ENCODE measurements at places on chromosomes 2 and 18.

DNA sequence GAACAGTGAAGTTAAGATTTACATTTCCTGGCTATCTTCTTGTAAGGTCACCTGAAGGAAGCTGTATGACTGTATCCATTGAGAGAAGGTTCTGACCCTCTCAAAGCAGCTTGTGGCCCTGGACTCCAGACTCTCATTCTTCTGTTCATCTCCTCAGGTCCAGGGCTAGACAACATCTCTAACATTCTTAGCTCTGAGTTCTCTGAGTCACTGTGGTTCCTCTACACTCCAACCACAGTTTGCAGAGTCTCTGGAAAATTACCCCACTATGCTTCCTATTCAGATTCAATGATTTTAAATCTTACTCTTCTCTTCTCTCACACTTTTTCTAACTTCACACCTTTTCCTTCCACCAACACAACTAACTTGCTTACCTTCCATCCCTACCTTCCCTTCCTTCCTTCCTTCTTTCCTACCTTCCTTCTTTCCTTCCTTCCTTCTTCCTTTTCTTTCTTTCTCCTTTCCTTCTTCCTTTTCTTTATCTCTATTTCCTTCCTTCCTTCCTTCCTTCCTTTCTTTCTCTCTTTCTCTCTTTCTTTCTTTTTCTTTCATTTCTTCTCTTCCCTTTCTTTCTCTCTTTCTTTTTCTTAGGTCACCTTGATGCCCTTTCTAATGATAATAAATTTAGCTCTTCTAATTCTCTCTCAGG is 824.3 kb upstream of the ZEB2 start:
- DNase-seq = no peak

DNA sequence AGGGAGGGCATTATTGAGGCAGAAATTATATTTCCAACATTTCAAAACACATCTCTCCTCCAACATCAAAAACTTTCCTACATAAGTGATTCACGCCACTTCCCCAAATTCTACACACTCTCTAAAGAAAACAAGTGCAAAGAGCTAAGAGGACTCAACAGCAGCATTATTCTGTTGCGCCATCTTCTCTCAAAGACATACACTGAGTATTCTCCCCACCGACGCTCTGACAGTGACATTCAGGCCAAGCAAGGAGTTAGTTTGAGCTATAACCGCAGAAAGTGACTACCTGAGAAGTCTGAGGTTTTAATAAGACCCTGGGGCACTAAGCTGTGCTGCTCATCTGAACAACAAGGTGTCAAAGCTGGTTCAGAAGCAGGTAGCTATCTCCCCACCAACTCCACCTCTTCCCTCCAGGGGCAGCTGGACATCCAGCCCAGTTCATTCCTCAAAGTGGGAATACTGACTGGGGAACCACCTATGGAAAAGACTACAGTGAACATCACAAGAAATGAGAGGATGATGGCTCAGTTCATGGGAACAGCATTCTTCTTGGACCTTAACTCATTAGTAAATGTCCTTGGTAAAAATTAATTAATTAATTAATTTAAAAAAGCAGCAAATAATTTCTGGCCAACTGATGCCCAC is 309.5 kb upstream of the CCDC68 start:
- no peak for DNase-seq

DNA sequence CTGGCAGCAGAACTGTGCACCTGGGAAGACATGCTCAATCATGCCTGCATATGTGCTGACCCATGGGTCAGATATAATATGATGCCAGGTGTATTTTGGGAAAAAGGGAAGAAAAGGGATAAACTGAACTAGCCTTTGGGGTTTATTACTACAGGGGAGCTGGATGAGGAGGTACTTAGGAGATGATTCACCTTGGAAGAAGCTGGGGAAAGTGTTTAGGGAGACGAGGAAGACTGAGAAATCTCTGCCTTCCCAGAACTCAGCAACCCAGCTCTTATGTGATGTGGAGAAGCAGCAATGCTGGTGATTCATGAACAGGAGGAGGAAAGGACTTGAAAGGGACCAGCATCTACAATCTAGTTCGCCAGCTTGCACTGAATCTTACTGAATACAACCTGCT is 110.2 kb downstream of the BARD1 start:
- DNase-seq = no peak

DNA sequence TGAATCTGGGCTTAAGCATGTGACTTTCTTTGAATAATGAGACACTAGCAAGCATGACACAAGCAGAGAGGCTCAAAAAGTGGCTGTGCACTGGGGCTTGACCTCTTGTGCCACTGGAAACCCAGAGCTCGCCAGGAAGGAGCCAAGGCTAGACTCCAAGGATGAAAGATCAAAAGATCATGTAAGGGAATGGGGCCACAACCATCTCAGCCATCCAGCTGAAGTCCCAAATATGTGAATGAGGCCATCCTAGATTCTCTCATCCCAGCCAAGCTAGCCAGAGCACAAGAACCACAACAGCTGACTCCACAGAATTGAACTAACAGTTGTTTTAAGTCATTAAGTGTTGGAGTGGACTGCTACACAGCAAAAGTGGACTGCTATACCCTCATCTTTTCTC is 288.1 kb downstream of the CCDC178 start:
- no peak for DNase-seq

DNA sequence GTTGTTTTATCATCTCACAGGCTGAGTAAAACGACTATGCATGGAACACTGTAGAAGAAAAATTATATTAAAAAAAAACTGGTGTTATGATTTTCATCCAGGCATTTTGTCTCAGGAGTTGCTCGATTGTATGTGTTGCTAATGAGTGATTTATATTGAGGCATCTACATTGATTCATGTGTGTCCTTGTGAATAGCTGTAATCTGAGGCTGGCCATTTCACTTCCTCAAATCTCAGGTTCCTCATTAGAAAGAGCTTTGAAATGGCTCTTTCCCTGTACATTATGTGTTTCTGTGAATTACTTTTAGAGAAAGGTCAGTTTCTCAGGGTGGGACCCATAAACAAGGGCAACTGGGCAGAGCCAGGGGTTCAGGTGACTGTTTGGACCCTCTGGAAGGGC is 2.3 kb downstream of the IL18R1 start:
- DNase-seq = no peak

- DNase-seq = no peak
Observed at GRCh38 chr2:96089356-96090195, 26.8 kb downstream of the ADRA2B start.

DNA sequence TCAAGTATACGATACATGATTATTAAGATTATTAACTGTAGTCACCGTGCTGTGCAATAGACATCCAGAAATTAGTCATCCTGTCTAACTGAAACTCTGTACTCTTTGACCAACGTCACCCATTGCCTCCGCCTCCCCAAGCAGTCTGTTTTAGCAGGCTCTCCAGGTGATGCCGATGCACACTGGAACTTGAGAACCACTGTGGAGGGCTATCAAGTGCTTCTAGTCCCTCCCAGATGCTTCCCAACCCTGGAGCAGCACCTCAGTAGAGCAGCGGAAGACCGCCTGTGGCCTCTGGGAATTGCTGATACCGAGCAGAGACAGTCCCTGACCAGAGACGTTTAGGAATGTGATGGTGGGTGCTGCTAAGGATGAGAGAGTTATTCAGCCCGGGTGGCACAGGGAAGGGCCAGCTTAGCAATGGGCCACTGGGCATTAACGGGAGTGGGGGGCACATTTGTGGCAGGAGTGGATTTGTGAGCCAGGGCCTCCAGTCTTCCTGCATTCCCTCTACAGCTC is 50.7 kb downstream of the LIPG start:
- no peak for DNase-seq

GRCh38 chr2:38546064-38546463 is 56.7 kb downstream of the HNRNPLL start:
- no peak for DNase-seq

- DNase-seq = peak; percentile 78
Observed at GRCh38 chr2:128178650-128179460, 87.9 kb downstream of the UGGT1 start.

DNA sequence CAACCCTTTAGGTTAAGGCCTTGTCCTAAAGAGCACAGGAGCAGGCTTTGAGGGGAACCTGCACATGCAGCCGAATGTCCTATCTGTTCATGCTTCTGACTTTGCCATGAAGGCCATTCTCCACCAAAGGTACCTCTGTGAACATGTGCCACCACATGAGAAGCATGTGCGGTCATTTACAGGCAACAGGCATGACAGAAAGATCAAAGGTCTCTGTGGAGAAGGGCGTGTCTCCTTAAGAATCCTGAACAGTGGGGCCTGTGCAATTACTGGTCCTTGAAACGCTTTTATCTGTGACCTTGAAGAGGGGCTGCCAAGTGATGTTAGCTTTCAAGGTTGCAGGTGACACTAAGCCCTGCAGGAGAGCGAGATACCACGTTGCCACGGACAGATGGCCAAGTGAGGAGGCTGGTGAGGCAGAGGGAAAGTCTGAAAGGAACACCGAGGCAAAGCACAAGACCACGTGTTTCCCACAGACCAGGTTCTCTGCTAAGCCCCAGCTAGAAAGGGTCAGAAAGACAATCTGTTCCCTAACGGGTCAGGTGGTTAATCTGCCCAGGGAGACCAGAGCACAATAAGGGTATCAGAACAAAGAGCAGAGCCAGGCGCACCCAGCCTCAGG is 19.5 kb upstream of the POMC start:
- no peak for DNase-seq

GRCh38 chr18:76619621-76620315 is 124.7 kb upstream of the ZNF516 start:
- no peak for DNase-seq

GRCh38 chr2:118983133-118983532 is 41.1 kb downstream of the MARCO start:
- DNase-seq = no peak

- DNase-seq = no peak
Observed at GRCh38 chr2:238857959-238858358, 10.1 kb downstream of the TWIST2 start.

- no peak for DNase-seq
Observed at GRCh38 chr2:31000970-31001369, 137.3 kb downstream of the GALNT14 start.

GRCh38 chr2:172889768-172890430 is 154.3 kb downstream of the RAPGEF4 start:
- no peak for DNase-seq

DNA sequence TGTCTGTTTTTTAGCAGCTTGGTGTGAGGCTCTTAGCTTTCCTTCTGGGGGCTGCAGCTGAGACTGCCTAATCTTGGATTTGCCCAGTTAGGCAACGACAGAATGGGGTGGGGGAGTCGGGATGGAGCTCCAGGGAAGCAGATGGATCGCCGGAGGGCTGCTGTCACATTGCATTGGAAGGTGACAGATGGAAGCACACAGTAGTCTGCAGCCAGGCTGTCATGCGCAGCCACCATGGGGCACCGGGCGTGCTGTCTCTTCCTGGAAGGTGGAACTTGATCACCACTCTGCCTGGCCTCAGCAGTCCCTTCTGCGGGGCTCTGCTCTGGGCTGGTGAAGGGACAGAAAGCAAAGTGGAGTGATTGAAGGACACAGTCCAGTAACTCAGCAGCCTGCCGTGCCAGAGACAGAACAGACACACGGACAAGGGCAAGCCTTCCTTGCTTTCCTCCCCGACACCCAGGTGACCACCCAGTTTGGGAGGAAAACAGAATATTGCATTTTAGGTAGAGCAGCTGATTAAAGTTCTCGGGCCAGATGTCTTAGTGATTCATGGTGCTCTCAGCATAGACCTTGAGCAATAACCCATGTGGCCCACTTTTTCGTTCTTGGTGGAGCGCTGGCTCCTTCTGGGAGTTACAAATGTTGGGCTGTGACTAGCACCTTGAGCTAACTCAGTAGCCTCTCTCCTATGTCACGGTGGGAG is 40.9 kb downstream of the RNF144A start:
- no peak for DNase-seq

GRCh38 chr18:33578518-33579348 is 714 bp downstream of the ASXL3 start:
- DNase-seq = no peak

DNA sequence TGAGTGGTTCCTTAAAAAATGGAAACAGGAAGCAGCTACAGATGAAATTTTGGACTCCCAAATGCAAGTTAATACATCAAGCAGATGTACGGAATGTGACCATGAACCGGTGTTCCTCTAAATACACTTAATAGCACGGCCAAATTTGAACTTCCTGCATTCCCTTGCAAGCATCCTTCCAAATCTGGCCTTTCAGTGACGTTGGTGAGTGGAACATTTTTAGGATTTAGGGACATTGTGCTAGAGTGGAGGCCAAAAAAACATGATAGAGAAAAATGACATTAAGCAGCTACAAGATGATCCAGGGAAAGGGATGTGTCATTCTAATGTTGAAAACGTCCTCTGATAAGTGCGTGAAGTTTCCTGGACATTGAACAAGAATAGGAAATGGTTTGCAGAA is 62.1 kb downstream of the CTAGE1 start:
- no peak for DNase-seq

GRCh38 chr2:30275256-30275655 is 43.9 kb downstream of the LBH start:
- no peak for DNase-seq

GRCh38 chr2:84946204-84947009 is 24.6 kb upstream of the KCMF1 start:
- DNase-seq = no peak

DNA sequence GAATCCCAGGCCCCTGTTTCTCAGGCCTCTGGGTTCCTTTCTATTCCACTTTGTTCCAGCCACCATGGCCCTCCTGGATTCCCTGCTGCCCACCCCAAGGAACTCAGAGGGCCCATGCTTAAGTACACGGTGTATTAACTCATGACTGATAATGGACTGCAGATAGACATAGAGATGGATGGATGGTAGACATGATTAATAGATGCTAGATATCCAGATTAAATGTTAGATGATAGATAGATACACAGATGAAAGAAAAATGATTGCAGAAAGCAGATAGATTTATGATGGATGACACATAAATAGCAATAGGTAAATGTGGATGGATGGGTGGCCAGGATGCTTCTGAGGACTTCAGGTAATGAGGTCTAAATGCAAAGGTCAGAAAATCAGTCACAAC is 278.0 kb downstream of the CELF4 start:
- no peak for DNase-seq

GRCh38 chr2:172344159-172344558 is 83.2 kb upstream of the ITGA6 start:
- DNase-seq = no peak

GRCh38 chr2:161139098-161139987 is 20.9 kb upstream of the TANK start:
- peak; percentile 73 for DNase-seq

DNA sequence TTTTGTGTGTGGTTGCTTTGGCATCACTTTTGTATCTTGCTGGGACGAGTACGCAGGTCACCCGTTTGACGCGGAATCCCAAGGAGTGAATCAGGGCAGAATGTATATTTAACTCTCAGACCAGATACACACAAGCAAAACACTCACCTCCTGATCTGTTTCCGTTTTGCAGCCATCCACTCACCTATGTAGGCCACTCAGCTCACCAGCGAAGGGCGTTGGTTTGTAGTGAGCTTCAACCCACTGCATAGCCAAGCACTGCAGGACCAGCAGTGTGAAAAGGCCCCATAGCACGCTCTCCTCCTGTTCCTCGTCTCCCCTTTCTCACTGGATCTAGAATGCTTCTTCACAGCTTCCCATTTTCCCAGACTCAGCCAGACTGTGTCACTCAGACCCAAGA is 58.3 kb downstream of the ZNF532 start:
- no peak for DNase-seq

GRCh38 chr2:240452462-240453256 is 17.2 kb downstream of the GPC1 start:
- DNase-seq = peak; percentile 9
